B cell (primary cell): ENCODE measurements at places on chromosomes 3 and 15. TPM values are rescaled to one million over a fixed set of nuclear protein-coding genes. Genes with fewer than 3 reads are reported as not detected.

GRCh38 chr3:116433552-116433951 lies 11.7 kb downstream of the LSAMP start:
- no peak overlapping the region for H3K4me3 ChIP-seq
- H3K4me1 ChIP-seq: no peaks in the 10 kb centered on the region
- no peak for DNase-seq
- H3K27me3 ChIP-seq: no peaks in the 10 kb centered on the region
- no peak overlapping the region for H3K27ac ChIP-seq

ATP11B gene
- 81.9 and 94.6 TPM in 2 replicates for total RNA-seq

DNA sequence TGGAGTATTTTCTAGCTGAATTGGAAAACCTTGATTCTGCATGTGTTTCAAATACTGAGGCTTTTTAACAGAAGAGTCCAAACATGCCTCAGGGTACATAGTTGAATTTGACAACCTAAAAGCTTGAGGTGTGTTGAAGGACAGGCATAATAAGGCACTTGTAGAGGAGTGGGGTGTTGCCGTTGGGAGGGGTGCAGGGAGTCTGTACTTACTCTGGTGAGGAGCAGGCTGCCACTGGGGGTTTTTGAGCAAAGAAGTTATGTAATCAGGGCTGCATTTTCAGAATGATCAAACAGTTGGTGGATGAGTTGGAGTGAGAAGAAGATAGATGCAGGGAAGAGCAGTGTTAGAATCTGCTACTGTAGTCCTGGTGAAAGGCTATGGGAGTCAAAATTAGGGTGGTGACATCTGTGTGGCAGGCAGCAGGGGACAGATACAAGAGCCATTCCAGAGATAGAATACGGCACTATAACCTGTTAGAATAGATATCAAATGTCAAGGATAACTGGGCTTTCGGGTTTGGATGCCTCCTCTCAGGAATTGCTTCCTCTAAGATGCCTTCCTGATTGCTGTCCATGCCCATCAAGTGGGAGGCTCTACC lies 161.6 kb downstream of the GHSR start:
- H3K36me3 ChIP-seq: no peaks in the 10 kb centered on the region
- no peak for DNase-seq

DNA sequence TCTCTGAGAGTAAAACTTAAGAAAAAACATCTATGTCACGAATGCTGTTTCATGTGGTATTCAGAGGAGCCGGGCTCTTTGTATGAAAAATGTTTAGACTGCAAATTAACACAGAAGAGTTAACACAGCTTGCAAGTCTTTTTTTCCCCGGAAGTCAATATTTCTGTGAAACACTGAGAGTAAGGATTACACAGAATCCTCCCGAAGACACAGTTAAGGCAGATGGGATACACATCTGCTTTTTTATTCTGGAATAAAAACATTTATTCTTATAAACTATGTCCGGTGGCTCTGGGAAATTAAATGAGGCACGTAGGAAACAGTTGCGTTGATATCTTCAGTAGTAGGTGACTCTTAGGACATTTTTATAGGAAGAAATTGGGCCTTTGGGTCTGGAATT lies 180.6 kb downstream of the PTPRG start:
- H3K27ac ChIP-seq: no peak overlapping the region
- no peaks in the 10 kb centered on the region for H3K36me3 ChIP-seq
- no peaks in the 10 kb centered on the region for H3K4me1 ChIP-seq
- H3K27me3 ChIP-seq: no peaks in the 10 kb centered on the region

HTD2 gene
- 8.8 and 9.3 TPM in 2 replicates for total RNA-seq

DNA sequence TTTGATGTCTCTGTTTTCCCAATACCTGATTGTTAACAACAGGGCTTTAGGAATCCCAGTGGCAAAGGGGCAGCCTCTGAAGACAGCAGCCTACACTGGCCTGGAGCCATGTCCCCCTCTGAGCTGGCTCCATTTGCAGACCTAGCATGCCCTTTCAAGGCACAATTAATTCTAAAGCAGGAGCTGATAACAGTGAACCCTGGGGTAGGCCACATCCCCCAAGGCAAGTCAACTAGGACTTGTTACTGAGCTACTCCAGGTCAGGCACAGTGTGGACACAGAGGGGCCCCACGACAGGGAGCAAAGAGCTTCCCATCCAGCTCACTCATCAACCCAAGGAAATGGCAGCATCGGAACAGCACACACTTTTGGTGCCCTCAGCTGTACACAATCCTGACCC lies 51.9 kb downstream of the SPSB4 start:
- H3K27ac ChIP-seq: no peak overlapping the region
- DNase-seq: no peak
- no peak overlapping the region for H3K4me3 ChIP-seq
- no peaks in the 10 kb centered on the region for H3K36me3 ChIP-seq
- H3K4me1 ChIP-seq: no peaks in the 10 kb centered on the region

SGO1 gene
- total RNA-seq: 6.4 and 6.7 TPM in 2 replicates

MYL3 gene
- not detected in 2 replicates for total RNA-seq

DNA sequence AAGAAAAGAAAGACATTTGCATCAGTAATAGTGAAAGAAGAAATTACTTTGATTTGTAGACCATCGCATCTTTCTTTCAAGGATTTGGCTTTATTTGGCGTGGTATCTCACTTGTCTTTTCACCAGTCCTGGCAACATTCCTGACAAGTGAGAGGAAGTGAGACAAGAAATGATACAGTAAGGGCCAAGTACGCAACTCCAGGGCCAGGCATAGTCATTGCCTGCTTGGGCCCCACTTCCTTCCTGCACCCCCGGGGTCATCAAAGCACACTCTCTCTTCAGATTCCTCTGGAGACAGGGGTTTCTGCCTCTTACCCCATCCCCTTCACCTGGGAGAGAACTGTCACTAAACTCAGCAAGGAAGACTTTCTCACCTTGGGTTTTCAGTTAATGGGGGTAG lies 55.1 kb downstream of the CD47 start:
- peaks cover 22% of the 10 kb centered on the region for H3K4me1 ChIP-seq
- H3K27me3 ChIP-seq: no peaks in the 10 kb centered on the region
- H3K36me3 ChIP-seq: no peaks in the 10 kb centered on the region
- peak overlapping the region; percentile 70 for H3K27ac ChIP-seq
- H3K4me3 ChIP-seq: no peak overlapping the region

- no peak overlapping the region for H3K27ac ChIP-seq
- no peaks in the 10 kb centered on the region for H3K27me3 ChIP-seq
- H3K4me1 ChIP-seq: no peaks in the 10 kb centered on the region
- peaks cover 35% of the 10 kb centered on the region for H3K36me3 ChIP-seq
Measured at GRCh38 chr3:179421500-179421899, 29.8 kb downstream of the GNB4 start.

DNA sequence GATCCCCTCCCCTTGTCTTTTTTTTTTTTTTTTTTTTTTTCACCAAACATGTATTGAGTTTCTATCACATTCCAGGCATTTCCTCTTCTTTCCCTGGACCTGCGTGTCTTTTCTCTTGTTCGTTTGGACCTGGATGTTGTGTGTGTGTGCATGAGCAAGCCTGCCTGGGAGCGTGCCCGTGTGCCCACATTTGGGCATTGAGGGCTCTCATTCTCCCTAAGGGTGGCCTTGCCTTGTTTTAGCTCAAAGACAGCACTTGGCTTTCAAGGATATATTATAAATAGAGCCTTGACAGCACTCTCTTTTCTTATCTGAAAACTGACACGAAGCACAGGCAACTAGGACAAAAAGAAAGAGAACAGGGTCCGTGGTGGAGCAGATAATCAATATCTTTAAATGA lies 39.0 kb upstream of the SLC25A26 start:
- no peak overlapping the region for H3K27ac ChIP-seq
- no peaks in the 10 kb centered on the region for H3K36me3 ChIP-seq
- no peak overlapping the region for H3K4me3 ChIP-seq
- no peaks in the 10 kb centered on the region for H3K4me1 ChIP-seq
- no peak for DNase-seq

SNTN gene
- total RNA-seq: not detected in 2 replicates

DNA sequence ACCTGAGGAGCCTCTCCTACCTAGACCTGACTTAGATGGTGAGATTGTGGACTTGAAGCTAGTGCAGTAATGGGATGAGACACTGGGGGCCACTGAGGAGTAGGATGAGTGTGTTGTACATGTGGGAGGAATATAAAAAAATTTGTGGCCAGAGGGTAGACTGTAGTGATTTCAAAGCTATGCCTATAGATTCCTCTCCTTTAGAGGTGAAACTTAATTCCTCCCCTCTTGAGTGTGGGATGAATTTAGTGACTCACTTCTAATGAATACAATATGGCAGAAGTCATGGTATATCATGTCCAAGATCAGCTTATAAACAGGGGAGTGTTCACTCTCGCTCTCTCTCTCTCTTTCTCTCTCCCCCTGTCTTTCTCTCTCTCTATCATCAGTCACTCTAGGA lies 6.7 kb downstream of the ZNF860 start:
- H3K36me3 ChIP-seq: peaks cover 5% of the 10 kb centered on the region
- peaks cover 31% of the 10 kb centered on the region for H3K4me1 ChIP-seq
- H3K27ac ChIP-seq: no peak overlapping the region

- DNase-seq: no peak
- H3K36me3 ChIP-seq: no peaks in the 10 kb centered on the region
- no peak overlapping the region for H3K27ac ChIP-seq
- no peaks in the 10 kb centered on the region for H3K4me1 ChIP-seq
Measured at GRCh38 chr15:77656294-77656693, 23.6 kb upstream of the LINGO1 start.

DNA sequence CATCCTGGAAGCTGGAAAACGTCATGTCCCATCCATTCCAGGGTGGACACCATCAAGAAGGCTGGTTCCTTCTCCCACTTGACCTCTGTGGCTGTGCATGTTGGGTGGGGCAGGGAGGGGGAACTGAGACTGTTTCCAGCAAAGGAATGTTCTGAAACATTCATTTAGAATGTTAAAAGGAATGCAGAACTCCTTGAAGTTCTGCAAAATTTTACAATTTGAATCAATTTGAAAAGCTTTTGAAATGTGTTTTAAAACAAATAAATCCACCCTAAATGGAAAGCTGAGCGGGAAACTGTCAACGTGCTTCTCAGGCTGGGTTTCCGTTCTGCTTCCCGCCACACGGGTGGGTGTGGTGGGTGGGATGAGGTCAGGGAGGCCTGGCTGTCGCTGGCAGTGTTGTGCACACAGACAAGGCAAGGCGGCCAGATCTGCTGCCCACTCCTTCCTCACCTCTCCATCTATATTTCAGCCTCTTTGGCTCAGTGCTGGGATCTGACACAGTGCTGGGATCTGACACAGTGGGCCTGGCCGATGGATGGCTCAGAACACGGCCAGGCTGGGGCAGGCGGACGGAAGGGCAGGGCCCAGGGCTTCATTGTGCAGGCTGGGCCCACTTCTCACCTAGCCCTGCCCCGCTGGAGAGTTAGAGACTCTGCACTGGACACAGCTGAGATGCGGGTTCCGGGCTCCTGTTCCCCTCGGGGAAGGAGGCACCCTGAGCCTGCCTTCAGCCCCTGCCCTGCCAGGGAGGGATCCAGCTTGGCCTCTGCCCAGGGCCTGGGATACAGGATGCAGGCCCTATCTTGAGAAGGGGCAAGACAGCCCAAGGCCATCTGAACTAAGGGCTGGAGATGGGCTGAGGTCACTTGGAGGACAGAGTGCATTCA lies 110.4 kb downstream of the TMEM266 start:
- DNase-seq: no peak
- no peaks in the 10 kb centered on the region for H3K27me3 ChIP-seq
- H3K36me3 ChIP-seq: no peaks in the 10 kb centered on the region
- no peak overlapping the region for H3K27ac ChIP-seq

- no peaks in the 10 kb centered on the region for H3K36me3 ChIP-seq
- no peak for DNase-seq
- H3K4me1 ChIP-seq: no peaks in the 10 kb centered on the region
- H3K27me3 ChIP-seq: no peaks in the 10 kb centered on the region
Measured at GRCh38 chr15:81043281-81043934, 42.7 kb downstream of the TLNRD1 start.
